Activated gamma-delta T cell (primary cell): ENCODE measurements at places on chromosomes 16 and 17.
A peak's percentile ranks its signal among the peaks of the same experiment; 100 is the strongest.

DNA sequence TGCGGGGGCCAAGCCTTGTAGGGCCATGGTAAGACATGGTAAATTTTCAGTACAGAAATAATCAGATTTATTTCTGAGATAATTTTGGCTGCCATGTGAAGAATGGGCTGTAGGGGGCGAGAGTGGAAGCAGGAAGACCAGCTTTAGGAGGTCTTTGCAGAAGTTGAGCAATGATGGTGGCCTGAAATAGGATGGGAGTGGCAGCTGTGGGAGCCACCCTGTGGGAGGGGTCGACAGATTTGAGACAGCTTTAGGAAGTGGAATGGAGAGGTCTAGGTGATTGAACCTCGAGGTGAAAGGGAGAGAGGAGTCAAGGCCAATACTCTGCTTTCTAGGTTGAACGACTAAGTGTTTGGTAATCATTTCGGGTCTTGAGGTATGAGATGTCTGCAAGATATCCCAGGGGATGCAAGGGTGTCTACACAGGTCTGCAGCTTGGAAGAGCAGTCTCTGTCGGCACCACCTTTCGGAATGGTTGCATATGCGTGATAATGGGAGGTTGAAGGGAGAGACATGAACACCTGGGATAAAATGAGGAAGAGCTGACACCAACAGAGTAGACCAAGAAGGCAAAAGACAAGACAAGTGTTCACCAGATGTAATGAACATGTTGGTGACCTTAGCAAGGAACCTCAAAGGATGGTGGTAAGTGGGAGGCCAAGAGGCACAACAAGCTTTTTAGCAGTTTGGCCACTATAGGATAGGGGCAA, 4.2 kb upstream of the ATXN7L3 start:
- DNase-seq = no peak

DNA sequence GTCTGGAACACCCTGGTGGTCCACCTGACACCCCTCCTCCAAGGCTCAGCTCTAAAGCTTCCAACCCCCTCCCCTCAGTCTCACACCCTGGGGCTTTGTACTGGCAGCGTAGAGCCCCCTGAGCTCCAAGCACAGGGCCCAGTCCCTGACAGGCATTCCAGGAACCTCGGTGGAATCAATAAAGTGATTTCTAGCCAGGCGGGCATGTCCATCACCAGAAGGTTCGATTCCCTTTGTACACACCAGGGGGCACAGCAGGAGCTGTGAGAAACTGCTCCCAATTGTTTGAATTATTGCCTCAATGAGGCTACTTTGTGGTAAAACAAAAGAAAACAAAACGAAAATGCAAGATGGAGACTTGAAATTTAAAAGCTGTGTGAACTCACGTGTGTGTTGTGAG, 51.8 kb downstream of the SMPD3 start:
- DNase-seq = no peak

DNA sequence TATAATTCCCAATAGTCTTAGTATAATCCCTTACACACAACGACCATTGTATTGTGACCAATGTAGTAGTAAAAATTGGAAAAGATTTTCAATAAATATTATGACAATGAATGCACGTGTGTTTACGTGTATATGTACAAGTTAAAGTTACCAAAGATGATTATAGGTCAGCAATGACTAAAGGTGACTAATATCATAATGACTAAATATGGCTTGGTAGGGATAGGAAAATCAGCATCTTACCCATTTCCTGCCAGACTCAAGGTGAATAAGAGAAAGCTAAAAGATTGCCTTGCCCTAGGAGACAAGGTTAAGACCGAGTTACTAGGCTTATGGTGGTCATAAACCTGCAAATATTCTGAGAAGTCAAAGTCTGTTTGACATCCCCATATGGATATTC, 34.4 kb downstream of the CPD start:
- DNase-seq = no peak

DNA sequence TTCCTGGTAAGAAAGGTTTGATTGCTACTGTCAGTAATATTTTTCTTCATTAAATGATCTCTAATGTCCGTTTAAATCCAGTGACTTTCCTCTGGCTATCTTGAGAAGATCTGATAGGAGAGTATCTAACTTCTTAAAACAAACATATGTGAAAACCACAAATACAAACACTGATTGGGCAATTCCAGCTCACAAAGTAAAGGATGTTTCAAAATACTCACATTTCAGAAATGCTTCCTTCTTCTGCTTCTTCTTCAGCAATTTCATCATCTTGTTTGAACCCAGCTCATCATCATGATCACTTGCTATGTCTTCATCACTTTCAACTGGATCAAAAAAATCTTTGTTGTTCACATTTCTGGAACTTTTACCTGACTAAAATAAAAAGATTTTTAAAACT, 64.3 kb upstream of the RBL2 start:
- DNase-seq = no peak

DNA sequence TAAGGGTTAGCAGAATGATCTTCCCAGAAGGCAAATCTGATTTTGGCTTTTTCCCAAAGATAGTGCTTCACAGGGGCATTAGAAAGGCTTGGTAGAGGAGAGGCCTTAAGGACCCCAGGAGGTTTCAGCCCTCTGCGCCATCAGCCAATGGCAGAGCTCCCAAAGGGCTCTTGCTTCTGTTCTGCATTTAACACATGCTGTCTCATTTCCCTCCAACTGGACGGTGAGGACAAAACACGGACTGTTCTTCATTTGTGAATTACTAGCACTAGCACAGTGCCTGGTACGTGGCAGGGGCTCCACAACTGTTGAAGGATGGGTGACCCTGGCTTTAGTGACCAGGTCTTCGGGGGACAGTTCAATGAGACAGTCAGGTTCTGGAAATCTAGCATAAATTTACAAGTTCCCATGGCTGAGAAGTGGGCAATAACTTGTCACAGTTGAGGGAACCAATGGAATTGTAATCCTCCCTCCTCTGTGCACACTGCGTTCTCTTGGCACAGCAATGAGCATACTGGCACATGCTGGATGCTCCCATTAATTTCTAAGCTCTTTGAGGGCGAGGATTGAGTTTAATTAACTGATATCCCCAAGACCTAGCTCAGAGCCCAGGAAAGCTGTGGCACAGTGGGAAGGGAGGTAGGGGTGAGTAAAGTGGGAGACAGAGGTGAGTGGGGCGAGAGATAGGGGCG, 45.4 kb downstream of the COG7 start:
- no peak for DNase-seq

DNA sequence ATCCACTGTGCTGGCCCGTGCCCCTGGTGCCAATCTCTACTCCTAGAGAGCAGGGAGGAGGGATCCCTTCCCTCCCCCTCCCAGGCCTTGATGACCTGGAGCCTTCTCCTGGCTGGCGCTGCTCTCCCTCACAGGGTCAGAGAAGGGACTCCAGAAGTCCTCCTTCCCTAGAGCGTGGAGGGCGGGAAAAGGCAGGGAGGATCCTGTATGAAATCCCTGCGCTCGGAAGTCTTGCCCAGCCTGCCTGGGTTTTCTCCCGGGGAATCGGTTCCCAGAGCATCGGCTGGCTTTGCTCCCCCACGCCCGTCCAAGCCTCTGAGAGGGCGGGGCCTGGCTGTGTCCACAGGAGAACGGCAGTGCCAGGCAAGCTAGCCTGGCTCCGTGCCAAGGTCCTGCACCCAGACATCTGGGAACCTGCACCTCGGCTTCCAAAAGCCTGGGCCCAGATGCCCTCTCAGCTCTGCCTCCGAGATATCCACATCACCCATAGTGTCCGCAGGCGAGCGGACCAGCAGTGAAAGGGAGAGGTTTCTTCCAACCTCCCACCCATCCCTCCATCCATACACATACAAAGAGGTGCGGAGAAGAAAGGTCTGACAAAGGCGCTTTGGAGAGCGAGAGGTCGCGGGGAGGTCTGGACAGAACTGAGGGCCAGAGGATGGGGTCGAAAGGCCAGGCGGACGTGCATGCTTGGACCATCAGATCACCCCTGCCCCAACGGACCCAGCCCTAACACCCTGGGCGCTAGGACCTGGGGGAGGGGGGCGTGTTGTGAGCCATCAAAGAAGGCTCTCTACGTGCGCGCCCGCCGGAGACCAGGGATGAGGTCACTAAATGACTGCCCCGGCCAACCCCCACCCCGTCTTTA, 1.1 kb downstream of the MPP2 start:
- peak; percentile 24 for DNase-seq

GRCh38 chr17:75693500-75694481, 26.7 kb downstream of the SAP30BP start:
- DNase-seq = no peak

DNA sequence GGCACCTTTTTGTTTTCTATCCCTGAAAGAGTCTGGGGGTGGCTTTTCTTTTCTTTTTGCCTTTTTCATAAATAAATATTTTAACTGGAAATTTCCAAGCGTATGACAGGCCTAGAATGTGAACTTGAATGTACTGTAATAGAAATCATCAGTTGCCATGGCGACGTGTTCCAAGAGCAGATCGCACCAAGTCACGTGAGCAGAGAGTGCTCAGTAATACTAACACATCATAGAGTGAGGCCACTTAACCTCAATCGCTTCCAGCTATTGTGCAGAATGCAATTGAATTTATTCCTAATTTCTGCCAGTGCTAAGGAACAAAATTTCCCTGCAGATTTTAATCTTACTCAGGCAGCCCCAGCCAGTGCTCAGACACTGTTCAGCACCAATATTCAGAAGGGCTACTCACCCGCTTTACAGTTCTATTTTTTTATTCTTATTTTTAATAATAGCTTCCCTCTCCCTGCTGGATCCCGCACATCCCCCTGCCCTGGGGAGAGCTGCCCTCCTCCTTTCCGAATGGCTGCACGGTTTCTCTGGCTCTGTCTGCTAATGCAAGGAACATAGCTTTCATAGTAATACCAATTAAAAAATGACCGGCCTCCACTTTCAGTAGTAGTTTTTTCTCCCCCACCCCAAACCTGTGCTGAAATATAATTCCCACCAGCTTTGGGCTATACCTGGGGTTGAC, 26.2 kb upstream of the PMFBP1 start:
- no peak for DNase-seq

- no peak for DNase-seq
These were observed 13.1 kb downstream of the FMNL1 start for GRCh38 chr17:45234641-45235415.

GRCh38 chr17:3536716-3537115, 20.9 kb downstream of the TRPV3 start:
- DNase-seq = no peak

DNA sequence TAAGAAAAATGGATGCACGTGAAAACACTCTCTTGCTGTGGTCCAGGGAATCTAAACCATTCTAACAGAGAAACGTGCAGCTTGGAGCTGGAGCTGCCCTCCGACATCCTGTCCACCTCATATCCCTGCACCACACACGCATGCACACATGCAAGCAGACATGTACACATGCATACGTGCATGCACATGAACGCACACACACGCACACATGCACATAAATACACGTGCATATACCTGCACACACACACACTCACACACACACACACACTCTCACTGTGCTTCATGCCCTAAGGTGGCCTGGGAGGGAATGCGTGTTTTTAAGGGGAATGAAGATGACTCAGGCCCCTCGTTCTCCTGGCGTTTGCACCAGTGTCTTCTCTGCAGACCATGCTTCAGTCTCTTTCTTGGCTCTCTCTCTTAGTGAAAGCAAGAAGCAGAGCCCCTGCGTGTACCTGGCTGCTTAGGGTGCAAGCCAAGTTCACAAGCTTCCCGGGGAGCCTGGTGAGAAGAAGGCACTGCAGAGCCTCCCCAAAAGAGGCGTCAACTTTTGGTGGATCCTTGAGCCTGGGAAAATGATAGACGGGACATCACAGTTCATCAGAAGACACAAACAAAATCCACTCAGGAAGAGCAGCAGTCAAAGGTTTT, 72.8 kb downstream of the GOSR1 start:
- DNase-seq = no peak

GRCh38 chr17:57260325-57261083, 4.2 kb downstream of the MSI2 start:
- DNase-seq = no peak

DNA sequence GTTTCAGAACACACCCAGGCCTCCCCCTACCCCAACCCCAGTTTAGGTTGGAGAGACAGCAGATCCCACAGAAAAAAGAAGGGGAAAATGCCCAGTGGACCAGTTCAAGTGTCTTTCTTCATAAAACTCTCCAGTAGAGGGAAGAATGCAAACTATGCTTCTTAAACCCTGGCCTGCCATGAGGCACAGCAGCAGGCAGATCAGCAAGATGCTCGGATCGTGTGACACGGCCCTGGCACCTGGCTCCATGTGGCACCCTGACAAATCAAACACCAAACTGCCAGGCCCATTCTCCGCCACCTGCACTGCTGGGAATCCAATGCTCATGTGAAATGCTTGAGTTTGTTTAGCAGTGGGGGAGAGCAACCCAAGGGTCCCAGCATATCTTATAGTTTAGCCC, 166.8 kb downstream of the SOX9 start:
- DNase-seq = no peak

DNA sequence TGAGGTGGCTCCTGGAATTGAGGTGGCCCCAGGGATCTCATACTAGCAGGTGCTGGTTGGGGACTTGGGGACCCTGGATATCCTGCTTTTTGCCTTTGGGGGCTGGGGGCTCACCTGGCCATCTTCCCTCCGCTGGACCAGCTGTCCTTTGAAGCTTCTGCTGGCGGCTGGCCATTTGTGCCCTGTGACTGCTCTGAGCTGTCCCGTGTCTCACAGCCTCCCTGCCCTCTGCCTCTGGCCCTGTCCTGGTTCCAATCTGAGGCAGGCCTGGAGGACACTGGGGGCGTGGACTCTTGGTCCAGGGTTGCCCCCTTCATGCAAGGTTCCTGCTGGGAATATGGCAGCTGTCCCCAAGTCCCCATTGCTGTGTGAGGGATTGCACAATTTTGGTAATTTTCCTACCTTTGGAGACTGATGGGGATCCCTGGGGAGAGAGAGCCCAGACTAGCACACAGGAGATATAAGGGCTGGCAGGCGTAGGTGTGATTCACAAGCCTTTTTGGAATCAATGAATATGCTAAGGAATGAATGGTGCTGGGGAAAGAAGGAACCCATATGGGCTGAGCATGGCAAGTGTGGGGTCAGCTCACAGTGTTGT, 19.2 kb downstream of the ADCY7 start:
- DNase-seq = no peak

GRCh38 chr17:72947475-72947874, 145.0 kb downstream of the SLC39A11 start:
- no peak for DNase-seq

GRCh38 chr17:80294653-80295052, 34.0 kb downstream of the RNF213 start:
- DNase-seq = no peak
